ENCODE measurements at places on chromosomes 5 and 9.
A peak's percentile ranks its signal among the peaks of the same experiment; 100 is the strongest.

- no peak for DNase-seq
These were observed 55.1 kb upstream of the PRLR start for GRCh38 chr5:35285435-35285834.

DNA sequence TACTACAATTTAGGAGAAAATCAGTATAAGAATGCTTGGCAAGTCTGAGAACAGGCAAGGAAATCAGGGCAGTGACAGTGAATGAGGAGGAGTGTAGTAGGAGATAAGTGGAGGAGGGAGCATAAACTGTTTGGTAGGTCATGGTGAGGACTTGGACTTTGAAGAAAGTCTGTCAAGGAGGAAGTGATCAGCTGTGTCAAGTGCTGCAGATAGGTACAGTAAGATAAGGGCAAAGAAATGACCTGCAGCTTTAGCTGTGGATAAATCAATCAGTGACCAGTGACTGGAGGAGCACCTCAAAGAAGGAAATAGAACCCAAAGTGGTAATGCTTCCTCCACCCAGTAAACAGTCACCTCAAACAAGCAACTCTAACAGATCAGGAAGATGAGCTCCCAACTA lies 106.3 kb downstream of the RAPGEF6 start:
- DNase-seq: no peak

- no peak for DNase-seq
These were observed 943 bp downstream of the STING1 start for GRCh38 chr5:139481580-139482049.

GRCh38 chr5:141605523-141606277 lies 13.1 kb downstream of the DIAPH1 start:
- no peak for DNase-seq

DNA sequence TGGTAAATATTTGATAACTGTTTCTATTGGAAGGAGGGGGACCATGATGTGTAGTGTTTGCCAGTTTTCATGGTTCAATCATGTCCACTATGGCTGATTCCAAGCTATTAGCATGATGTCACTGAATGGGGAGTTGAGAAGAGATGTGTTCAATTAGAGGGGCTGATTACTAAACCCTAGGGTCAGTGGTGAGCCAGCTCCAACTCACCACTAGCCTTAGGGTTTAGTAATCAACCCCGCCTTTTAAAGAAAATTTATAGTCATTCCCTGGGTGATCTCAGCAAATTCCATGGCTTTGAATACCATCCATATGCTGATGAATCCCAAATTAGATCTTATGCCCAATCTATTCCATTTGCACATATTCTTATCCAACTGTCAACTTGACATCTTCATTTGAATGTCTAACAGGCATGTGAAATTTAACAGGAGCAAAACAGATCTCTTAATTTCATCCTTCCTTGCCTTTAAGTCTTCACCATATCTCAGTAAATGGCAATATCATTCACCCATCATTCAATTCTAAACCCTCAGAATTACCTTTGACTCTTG lies 98.8 kb downstream of the GCNT1 start:
- no peak for DNase-seq

GRCh38 chr5:79236970-79237739 lies 1.2 kb downstream of the JMY start:
- DNase-seq: peak; percentile 26

- no peak for DNase-seq
These were observed 736 bp upstream of the HSD17B4 start for GRCh38 chr5:119451561-119451960.

GRCh38 chr5:81212211-81212751 lies 20.8 kb upstream of the CKMT2 start:
- DNase-seq: no peak

DNA sequence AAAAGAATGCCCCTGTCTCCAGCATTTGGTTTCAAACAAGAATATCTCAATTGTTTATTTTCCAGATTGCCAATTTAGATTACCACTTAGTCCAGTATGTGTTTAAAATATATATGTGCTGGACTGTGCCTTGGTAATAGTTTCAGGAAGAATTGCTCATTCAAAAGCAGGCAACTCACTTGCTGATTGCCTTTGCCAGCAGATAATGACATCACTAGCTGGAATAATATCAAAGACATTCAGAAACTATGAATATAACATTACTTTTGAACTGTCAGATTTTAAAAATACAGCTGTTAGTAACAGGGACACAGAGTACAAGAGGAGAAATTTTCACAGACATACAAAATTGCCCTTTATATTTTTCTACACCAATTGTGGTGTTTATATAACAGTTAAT lies 96.0 kb upstream of the ITGA2 start:
- no peak for DNase-seq

- DNase-seq: peak; percentile 88
These were observed 60.2 kb upstream of the SLC2A8 start for GRCh38 chr9:127336506-127337352.

GRCh38 chr5:72656331-72656730 lies 149.1 kb upstream of the ZNF366 start:
- no peak for DNase-seq

DNA sequence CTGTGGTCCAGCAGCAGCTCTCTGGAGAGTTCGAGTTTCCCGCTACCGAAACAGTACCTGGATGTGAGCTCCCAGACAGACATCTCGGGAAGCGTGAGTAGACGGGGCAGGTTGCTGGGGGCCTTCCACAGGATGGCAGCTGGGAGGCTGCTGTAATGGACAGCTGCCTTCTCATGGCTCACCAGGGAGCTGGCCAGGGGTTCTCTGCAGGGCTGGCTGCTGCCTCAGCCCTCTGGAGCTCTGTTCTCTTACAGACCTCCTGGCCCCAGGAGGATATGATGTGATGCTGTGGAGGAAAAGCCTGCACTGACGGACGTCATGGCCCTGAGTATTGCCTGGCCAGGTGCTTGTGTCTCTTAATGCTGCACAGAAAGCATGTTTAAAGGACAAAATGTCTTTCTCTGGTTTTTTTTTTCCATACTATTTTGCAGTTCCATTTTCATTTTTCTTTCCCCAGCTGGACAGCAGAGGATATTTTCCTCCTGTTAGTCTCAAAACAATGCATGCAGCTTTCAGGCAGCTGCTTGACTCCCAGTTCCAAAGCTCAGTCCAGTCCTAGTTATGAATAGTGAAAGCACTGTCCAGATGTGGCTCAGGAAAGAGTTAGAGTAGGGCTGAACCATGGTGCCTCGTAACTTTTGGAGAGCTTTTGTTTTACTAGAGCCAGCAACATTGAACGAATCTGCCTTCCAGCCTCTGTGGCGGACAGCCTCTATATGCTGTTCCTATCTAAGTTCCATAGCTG lies 77.5 kb upstream of the RARS1 start:
- DNase-seq: no peak

- DNase-seq: no peak
These were observed 30.8 kb downstream of the RASEF start for GRCh38 chr9:83032065-83032625.

DNA sequence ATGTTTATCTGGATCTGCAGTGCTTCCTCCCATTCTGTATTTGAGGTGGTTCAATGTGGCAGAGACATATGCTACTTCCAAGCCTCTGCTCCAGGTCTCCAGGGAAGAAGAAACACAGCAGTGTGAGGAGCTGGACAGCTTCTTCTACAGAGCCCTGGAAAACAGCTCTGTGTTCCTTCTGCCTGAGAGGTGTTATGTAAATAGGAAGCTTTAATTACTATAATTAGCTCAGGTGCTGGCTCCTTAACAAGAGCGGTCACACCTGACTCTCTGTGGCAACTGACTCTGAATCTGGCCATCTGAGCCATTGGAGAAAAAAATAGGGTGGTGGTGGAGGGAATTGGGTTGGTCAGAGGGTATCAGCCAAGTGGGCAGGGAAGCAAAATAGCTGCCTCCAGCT lies 332.4 kb upstream of the BRINP1 start:
- no peak for DNase-seq

DNA sequence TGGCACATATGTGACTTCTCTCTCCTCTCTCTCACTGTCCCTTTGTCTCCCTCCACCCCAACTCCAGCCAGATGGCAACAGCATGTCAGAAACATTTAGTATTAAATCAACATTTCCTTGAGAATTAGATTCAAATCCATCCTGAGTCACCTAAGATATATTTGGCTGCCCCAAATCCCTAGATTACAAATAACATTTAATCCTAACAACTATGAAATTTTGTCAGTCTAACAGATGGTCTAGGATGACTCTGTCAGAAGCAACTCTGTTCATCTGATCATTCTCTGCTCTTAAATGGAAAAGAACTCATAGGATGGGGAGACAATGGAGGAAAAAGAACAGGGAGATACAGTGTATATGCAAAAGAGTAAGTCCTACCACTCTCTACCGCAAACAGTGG lies 201.2 kb downstream of the TSSK1B start:
- DNase-seq: no peak

DNA sequence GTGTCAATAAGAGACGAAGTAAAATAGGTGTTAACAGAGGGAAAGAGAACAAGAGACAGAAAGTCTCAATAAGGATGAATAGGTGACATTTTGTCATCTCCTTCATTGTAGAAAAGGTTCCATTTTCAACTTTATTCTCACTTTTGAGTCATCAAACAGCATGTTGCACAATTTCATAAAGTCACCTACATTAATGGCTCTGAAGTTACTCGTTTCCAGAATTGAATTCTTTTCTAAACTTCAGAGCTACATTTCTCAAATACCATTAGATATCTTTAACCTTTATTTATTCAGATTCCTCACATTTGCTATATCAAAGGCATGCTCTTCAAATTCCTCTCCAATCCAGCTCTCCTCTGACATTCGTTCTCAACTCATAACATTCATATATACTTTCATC lies 13.1 kb downstream of the ADAMTS6 start:
- no peak for DNase-seq

GRCh38 chr9:88969646-88970373 lies 21.5 kb upstream of the S1PR3 start:
- no peak for DNase-seq

DNA sequence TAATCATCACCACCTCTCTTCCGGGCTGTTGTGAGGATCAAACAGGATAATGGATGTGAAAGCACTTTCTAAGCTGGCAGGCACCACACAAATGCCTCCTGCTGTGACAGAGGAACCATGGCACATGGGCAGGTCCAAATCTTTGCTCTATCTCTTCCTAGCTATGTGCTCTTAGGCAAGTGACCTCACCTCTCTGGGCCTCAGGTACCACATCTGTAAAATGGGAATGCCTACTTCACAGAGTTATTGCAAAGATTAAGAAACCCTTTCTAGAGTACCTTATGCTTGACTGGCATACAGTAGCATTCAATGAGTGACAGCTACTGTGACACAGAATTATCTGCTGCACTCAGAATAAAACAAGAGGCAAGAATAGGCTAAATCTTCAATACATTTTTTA lies 51.6 kb downstream of the CDK5RAP2 start:
- no peak for DNase-seq

GRCh38 chr5:40017135-40017534 lies 592.4 kb upstream of the DAB2 start:
- DNase-seq: no peak

- DNase-seq: no peak
These were observed 201.2 kb downstream of the MSX2 start for GRCh38 chr5:174925586-174925985.

GRCh38 chr9:124132671-124133147 lies 121.1 kb downstream of the LHX2 start:
- no peak for DNase-seq

DNA sequence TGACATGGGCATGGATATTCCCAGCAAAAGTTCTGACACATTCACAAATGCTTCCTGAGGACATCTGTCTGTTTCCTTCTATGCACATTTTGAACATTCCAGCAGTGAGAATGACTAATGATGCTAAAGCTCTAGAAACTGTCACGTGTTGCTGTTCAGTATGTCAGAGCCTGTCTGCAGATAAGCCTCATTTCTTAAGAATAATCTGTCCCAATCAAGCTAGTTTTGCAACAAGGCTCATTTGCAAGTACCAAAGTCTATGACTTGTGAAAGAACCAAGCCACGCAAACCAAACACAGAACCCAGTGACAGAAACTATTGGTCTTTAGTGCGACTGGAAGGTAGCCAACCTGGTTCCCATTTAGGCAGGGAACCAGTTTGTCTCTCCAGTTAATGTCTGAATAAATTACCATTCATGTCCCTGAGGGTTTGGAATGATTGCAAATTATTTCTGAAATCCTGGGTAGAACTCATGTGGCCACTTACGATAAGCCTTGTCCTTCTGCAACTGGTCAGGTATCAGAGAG lies 178.5 kb downstream of the C9orf152 start:
- peak; percentile 37 for DNase-seq

DNA sequence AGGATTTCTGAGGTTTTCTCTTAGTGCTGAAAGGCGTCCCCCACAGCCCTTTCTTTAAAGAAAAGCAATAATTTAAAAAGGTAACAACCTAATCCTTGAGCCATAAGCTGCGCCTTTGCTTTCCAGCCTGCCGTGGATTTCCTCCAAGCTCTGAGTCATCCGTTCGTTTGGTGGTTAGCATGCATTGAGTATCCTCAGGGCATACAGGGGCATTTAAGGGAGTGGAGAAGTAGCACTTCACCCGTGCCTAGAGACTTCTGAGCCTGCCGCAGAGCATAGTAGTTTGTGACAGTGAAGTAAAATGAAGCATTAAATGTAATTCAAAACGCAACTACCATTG lies 892 bp upstream of the TNC start:
- DNase-seq: peak; percentile 85

DNA sequence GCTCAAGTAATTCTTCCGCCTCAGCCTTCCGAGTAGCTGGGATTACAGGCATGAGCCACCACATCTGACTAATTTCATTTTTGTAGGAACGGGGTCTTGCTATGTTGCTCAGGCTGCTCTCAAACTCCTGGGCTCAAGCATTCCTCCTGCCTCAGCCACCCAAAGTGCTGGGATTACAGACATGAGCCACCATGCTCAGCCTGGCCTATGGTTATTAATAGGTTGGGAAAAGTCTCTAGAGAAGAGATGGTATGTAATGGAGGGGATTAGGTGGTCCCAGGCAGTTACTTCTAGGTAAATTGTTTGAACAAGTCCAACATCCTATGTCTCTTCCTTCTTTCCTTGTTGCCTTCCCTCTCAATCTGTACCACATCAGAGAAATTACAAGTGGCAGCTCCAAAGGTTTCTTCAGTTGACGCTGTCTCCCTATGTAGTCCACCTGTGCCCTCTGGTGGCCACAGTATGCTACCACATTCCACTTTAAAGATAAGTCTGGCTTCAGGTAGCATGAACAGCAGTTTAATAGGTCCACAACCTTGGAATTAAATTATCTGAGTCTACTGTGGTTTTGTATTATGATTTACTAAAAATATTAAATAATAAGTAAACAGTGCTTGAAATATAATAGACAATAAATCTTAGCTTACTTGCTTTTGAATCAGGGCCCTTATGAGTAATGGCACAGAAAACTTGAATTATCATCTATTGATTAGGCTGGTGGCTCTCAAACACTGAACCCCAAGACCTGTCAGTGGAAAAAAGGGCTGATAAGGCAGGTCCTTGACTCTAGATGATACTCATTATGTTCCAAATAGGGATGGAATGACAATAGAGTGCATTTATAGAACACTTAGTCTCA lies 9.7 kb downstream of the TIGD6 start:
- DNase-seq: peak; percentile 92

- DNase-seq: no peak
These were observed 5.5 kb downstream of the PTBP3 start for GRCh38 chr9:112327718-112328450.

- DNase-seq: peak; percentile 97
These were observed 40.7 kb upstream of the CLPTM1L start for GRCh38 chr5:1385395-1386273.

GRCh38 chr5:135233477-135233876 lies 165.6 kb downstream of the MACROH2A1 start:
- no peak for DNase-seq

- peak; percentile 69 for DNase-seq
These were observed 2.3 kb downstream of the ACSL6 start for GRCh38 chr5:132008961-132009680.

GRCh38 chr5:395156-395920 lies 47.6 kb upstream of the EXOC3 start:
- DNase-seq: peak; percentile 17
